Activated T-cell treated with anti-CD3 and anti-CD28 coated beads, Interleukin-2, amount 50 U/mL, for 48 hours (primary cell): ENCODE measurements at places on chromosomes 3 and 15.

GRCh38 chr15:91944331-91944730, 90.8 kb downstream of the SLCO3A1 start:
- no peak for DNase-seq

- DNase-seq, result no peak
Observed at GRCh38 chr3:12424635-12425319, 59.5 kb upstream of the TSEN2 start.

GRCh38 chr3:51698209-51698608, 8.7 kb upstream of the GRM2 start:
- DNase-seq, result no peak

DNA sequence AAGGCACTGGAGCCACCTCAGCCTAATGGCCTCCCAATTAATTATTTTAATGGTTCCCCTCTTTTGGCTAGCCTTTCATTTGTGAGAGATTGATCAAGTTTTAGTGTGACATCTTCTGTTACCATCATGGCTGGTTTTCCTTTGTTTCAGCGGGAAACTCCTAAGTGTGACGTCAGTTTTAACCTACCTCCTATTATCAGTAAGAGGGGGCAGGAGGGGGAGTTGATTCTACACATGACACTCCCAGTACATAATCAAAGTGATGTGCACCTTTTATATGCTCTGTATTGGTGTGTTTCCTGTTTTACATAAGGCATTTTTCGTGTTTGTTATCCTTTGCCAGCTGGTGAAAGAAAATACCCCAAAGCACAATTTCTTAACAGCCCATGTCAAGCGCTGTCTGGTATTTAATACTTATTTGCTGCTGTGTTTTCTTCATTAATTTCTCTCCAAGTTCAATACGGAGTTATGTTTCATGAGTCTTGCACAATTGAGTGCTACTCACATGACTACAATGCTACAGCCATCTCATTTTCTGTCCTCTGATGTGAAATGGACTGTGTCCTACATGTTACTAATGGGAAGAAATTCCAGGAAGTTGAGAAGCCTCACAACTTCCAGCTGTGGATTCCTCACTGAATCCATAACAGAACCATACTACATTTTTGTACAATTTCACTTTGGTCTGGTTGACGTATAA, 52.2 kb upstream of the POLR2M start:
- no peak for DNase-seq

- DNase-seq, result no peak
Observed at GRCh38 chr3:134081211-134081610, 51.5 kb upstream of the SLCO2A1 start.

GRCh38 chr3:113151461-113152031, 59.8 kb upstream of the BOC start:
- DNase-seq, result no peak

DNA sequence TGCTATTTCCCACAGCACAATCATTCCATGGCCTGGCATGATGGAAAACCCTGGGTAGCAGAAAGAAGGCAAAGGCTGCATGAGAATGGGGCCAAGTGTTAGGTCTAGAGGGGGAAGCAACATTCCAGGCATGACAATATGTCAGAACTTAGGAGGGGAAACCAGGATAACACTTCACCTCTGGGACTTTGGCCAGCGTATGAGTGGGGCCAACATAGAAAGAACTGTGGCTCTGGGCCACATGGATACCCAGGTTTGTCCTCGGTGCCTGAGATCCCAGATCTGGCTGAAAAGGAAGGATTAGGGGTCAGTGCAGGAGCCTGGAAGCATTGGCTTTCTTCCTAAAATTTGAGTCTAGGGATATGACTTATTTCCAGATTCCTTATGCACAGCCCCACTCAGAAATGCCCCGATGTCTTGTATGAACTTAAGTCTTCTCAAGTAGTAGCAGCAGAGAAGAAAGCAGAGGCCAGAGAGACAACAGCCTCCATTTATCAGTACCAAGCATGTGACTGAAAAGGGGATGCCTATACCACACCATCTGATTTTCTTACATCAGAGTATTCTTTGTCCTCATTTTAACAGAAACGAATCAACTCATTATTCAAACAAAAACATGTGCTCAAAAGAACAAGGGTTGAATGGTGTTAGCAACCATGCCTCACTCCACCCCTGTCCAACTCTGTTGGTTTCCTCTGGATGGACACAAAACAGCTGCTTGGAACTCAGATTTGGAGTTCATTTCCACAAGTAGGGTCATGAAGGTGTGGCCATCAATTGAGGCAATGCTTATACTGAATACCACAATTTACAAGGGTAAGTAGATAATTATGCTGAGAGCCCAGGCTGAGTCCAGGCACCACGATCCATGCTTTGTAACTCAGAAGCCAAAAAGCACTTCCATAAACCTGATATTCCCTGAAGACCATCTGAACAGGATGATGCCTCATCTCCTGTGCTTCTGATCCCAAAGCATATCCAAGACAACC, 43.7 kb upstream of the NDUFB4 start:
- DNase-seq, result no peak

- no peak for DNase-seq
Observed at GRCh38 chr15:99538261-99538660, 27.5 kb upstream of the MEF2A start.

GRCh38 chr3:48756640-48757039, 39.6 kb upstream of the IP6K2 start:
- peak; percentile 24 for DNase-seq

DNA sequence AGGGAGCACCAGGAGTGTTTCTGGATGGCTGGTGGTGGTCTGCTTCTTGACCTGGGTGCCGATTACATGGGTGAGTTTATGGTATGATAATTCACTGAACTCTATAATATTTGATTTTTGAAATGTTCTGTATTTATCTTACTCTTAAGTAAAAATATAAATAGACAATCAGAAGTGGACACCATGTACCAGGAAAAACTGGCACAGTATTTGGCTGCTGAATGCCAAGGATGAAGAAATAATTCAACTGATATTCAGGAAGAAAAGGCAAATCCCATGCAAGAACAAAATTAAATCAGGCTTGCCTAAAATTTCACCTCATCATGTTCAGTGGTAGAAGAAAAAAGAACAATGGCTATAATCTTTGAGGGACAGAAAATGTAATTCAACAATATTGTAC, 51.6 kb downstream of the CRTAP start:
- no peak for DNase-seq

GRCh38 chr3:166324401-166324800, 487.2 kb upstream of the BCHE start:
- DNase-seq, result no peak

DNA sequence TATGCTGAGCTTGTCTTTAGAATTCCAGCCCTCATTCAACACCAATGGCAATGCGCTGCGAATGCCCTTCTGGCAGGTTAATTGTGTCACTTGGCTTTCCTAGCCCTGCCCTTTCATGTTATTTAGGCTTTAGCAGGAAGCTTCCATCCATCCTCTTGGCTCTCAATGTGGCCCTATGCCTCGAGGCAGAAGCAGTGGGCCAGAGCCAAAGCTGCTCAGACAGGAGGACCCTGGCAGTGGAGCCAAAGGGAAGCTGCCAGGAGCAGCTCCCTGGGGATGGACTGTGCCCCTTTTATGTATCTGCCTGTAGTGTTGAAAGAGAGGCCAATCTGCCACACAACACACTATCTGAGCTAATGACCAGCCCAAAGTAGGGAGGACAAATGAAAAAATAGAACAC, 376.4 kb downstream of the CTNNB1 start:
- no peak for DNase-seq

DNA sequence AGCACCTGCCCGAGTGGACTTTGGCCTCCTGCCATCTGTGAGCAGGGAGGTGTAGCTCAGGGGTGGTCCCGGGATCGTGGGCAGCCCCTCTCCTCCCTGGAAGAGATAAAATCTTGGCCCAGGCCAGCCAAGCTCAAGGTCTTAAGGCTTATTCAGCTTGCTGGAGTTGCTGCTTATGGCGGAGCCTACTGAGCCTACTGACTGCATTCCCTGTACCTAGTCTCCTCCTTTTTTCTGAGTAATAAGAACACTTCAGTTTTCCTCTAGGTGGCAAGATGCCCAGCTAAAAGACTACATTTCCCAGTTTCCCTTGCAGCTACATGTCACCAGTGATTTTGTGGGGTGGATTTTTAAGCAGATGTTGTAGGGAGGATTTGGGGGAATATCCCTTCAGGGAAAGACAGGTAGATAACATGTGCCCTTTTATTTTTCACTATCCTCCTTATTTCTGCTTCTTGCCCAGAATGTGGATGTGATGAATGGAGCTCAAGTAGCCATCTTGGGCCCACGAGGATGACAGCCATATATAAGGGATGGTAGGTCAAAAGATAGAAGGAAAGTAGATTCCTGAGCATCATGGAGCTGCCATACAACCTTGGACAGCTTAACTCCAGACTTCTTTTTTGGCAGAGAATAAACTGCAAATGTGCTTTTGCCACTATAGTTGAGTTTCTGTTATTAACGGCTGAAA, 41.4 kb upstream of the INSYN1 start:
- no peak for DNase-seq

DNA sequence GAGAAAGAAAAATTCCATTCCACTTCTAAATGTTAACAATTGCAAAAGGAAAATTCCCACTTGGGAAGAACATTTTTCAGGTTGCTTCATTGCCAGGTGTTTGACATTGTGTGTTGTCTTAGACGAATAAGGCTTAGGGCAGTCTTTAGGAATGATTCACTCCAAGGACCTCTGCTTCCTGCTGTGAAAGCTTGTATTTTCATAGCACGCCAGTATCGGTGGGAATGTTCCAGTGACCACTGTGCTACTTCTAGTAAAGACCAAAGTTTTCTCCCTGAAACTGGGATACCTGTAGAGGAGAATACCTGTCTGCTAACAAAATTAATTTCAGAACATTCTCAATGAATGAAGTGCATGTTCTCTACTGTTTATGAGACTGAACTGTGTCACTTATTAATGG, 64.1 kb downstream of the CDIN1 start:
- no peak for DNase-seq

GRCh38 chr15:71893691-71894090, 83.3 kb downstream of the NR2E3 start:
- no peak for DNase-seq

- DNase-seq, result no peak
Observed at GRCh38 chr3:105906836-105907235, 38.0 kb upstream of the CBLB start.

DNA sequence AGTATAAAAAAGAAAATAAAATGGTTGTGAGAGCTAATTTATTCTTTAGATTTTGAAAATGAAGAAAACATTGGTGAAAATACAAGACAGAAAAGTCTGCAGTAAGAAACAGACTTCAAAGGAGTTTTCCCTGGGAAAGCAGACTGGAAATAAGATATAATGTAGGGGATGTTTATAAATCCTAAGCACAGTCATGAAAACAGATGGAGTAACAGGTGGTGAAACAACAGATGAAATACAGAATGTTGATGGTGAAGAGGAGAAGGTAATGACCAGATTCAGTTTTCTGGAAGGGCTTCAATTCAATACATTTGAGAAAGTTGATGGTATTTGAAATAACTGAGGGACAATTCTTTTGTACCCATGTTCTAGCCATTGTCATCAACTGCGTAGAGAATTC, 353.9 kb downstream of the CHL1 start:
- no peak for DNase-seq
